ENCODE measurements at places on chromosomes 4 and X.

DNA sequence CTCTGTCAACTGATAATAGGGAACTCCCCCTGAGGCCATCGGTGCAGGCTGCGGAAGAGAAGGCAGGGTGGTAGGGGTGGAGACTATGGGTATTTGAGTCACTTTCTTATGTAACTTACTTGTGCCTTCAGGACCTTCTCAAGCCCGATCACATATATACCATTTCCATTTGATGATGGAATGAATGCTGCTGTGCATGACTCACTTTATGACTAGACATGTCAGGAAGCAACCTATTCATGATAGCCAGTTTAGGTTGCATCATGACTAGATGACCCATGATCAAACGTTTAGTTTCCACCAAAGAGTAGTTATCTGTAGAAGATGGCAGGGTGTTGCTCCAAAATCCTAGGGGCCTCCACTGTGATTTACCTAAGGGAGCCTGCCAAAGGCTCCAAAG is 435.5 kb downstream of the DTHD1 start:
- DNase-seq = no peak

- no peak for DNase-seq
These were observed 1098.5 kb upstream of the LCORL start for GRCh38 chr4:19119904-19120560.

DNA sequence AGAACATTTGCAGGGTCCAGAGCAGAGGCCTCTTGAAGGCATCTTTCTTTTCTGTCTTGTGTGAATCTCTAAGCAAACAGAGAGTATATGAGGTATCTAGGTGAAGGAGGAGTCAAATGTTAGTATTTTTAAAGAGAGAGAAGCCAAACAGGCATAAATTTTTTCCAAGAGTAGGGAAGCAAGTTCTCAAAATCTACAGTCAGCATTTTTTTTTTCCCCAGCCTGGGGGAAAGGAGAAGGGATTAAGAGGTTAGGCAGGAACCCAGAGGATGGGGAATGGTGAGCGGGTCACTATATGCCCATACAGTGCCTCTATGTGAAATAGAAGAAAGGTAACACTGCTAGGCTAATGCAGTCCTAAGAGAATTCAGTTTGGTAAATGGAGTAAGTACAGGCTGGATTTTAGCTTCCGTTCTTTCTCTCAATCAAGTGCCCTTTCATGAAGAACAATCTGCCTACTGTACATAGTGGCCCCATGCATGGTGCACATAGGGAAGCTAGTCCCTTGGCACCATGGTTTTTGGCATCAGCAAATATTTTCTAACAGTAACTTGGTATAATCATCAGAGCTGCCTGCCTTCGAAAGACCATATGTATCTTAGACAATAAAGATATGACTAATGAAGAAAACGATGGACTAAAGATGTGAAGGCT is 163.1 kb upstream of the MAB21L2 start:
- no peak for DNase-seq

DNA sequence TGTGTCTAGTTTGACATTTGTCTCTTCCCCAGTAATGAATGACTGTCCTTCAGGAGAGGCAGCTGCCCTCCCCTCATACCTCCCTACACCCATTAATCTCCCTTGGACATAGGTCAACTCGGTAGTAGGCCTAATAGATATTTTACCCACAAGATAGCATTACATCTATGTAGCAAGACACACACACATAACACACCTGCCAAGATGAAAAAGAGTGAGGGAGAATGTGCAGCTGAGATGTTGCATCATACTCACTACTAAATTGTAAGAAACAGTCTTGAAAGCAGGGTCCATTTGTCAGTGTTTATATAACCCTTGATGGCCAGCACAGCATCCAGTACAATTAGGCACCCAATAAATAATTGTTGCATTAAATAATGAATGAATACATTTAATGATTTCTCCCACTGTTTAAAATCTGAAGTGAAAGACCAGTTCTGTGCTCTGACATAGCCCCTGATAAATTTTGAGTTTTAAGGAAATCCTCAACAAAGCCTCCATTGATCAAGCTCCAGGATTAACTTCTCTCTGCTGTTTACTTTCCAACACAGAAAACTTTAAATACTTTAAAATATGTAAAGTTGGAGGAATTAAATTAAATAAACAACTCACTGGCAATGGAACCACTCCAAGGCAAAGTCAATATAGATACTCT is 440.8 kb upstream of the RASGEF1B start:
- no peak for DNase-seq

GRCh38 chr4:151256134-151256533 is 20.8 kb upstream of the PRSS48 start:
- DNase-seq = no peak

- DNase-seq = no peak
These were observed 3.8 kb downstream of the UGT2A1 start for GRCh38 chr4:69649207-69649606.
